ENCODE measurements at places on chromosomes 2 and 18.

DNA sequence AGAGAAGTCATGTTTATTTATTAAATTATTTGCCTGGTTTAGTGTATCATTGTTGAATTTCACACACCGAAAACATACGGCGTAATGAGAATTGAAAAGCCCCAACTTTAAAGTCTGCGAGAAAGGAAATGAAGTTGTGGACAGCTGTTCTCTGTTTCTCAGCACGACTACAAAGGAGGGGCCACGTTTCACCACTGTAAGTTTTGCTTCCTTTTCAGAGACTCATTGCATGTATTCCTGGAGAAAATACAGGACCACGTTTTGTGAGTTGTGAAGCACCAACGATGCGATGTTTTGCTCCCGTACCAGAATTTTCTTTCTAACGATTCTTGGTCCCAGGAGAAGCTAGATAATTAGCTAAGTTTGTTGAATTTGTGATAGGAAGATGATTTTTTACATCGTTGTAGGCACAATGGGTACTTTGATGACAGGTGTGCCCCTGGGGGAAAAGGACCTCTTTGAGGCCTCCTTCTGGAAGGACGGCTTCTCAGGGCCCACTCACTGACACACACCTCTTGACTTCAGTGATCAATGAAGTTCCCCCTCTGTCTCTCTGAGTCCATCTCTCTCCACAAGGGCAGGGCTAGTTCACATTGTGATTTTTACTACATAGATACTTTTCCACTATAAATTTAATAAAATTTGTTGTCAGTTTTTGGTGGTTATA, 23.7 kb upstream of the ACKR3 start:
- no peak for DNase-seq

DNA sequence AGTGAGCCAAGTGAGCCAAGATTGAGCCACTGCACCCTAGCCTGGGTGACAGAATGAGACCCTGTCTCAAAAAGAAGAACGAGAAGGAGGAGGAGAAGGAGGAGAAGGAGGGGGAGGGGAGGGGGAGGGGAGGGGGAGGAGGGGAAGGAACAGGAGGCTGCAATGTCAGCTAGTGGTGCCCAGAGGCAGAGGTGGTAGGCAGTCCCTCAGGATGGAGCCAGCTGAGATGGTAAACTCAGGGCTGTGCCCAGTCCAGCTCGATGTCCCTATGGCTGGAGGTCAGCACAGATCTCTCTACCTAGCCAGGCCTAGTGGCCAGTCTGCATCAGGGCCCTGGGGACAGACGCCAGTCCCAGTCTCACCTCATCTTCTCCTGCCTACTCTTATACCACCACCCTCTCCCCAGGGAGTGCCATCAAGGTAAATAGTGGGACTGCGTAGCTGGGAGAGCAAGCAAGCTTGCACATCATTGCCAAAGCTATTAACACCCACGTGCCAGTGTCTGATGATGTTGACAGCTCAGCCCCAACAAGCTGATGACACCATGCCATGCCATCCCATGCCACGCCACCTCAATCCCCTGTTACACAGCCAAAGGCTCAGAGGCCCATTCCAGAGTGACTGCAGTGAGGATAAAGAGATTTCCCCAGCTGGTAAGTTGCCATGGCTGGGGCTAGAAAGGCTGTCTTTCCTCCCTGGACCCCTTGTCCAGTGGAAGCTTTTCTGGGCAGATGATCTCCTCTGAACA, 7.6 kb upstream of the PLB1 start:
- DNase-seq = no peak

DNA sequence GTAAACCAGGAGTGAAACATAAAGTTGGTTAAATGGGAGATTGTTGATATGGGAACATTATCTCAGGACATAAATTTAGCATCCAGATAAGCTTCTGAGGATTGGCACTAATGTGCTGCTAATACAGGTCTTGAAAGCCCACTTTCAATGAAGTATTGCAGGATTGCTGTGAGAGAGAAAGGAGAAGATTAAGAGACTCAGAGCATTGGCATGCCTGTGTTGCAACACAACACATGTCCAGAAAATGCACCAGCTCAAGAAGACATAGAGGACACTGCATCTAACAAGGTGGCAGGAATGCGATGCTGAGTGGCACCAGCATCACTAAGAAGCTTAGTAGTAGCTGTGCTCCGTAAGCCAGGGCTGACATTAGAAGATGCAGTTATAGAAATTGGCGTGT, 728.9 kb downstream of the SUCLG1 start:
- no peak for DNase-seq

DNA sequence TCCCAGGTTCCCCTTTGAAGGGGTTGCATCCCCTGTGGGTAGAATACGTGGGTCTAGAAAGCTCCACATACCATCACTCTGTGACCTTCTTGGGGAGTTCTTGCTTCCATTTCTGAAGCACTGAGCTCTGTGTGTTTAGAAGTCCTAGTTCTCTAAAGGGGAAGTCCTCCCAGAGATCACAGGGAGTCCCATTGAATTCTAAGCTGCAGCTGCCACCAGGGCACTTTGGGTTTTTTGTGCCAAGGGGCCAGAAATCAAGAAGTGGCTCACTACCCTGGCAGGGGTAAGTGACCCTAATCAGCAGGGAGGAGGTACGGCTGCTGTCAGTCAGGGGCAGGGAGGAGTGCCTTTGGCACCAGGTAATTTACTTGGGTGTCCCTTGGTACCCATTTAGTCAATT, 70.9 kb downstream of the EHD3 start:
- DNase-seq = no peak

DNA sequence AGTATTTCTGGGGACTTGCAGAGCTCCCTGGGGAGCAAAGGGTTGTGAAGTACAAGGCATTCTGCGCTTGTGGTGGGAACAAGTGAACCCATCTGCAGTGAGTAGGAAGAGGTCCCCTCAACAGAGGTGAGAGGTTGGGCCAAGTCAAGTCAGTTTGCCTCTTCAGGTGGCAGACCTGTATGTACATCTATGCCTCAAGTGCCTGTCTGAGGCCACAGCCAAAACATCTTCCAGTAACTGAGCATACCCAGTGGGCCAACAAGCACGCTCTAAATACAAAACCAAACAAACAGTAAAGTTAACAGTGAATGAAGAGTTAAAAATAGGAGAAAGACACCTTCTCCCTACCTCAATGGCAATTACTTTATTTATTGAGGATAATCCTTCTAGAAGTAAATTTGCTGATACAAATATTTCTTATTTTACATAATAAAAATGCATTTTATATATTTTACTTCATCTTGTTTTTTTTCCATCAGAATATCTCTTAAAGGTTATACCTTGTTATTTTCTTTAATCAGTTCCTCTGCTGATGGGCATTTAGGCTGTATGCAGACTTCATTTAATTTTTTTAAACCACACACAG, 2.5 kb downstream of the GYPC start:
- no peak for DNase-seq

Measured in globus pallidus (tissue), 1 donor.